Upper lobe of left lung (tissue), 6 donors: ENCODE measurements at places on chromosomes 6 and 20. TPM values are rescaled to one million over a fixed set of nuclear protein-coding genes. Genes with fewer than 3 reads are reported as not detected.

DNA sequence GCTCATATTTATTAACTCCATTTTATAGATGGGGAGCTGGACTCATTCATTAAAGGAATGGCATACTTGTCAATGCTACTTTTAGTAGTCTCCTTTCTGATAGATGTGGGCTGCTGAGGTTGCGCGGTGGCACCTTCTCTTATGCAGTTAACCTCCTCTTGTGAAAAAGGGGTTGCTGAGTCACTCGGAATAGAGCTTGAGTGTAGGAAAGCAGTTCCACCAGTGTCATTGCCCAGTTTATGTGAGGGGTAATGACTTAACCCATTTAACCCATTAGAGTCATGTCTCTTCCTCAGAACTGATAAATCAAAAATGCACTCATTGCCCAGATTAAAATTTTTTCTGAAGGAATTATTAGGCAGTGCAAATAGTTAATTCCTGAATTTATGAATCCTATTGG is 6.3 kb downstream of the MAPK14 start:
- peak; percentile 57 for DNase-seq
- H3K4me1 ChIP-seq = peaks cover 85% of the 10 kb centered on the region
- H3K27ac ChIP-seq = no peak overlapping the region
- no peaks in the 10 kb centered on the region for H3K27me3 ChIP-seq
- no peak overlapping the region for H3K4me3 ChIP-seq

DNA sequence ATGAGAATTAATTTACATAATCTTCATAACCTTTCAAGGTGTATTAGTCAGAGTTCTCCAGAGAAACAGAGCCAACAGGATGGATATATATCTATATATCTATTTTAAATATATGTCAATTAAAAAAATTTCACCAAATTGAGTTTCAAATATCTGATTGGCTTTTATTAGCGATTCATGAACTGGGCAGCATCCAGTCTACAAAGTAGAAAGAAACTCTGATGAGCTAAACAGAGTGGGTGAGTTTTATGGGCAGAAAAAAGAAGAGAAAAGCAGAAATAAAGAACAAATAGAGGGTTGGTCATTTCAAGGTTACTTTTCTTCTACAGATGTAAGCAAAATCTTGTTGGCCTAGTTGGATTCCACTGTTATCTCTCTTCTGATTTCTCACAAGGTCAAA is 29.0 kb upstream of the BTBD3 start:
- no peak overlapping the region for H3K27ac ChIP-seq
- no peak overlapping the region for H3K4me3 ChIP-seq
- no peaks in the 10 kb centered on the region for H3K36me3 ChIP-seq
- H3K4me1 ChIP-seq = peaks cover 15% of the 10 kb centered on the region
- no peak for DNase-seq
- no peaks in the 10 kb centered on the region for H3K27me3 ChIP-seq

- DNase-seq = no peak
- no peaks in the 10 kb centered on the region for H3K27me3 ChIP-seq
- H3K36me3 ChIP-seq = no peaks in the 10 kb centered on the region
- H3K4me1 ChIP-seq = no peaks in the 10 kb centered on the region
- no peak overlapping the region for H3K27ac ChIP-seq
These were observed 20.1 kb upstream of the ENPP5 start for GRCh38 chr6:46190889-46191288.

DNA sequence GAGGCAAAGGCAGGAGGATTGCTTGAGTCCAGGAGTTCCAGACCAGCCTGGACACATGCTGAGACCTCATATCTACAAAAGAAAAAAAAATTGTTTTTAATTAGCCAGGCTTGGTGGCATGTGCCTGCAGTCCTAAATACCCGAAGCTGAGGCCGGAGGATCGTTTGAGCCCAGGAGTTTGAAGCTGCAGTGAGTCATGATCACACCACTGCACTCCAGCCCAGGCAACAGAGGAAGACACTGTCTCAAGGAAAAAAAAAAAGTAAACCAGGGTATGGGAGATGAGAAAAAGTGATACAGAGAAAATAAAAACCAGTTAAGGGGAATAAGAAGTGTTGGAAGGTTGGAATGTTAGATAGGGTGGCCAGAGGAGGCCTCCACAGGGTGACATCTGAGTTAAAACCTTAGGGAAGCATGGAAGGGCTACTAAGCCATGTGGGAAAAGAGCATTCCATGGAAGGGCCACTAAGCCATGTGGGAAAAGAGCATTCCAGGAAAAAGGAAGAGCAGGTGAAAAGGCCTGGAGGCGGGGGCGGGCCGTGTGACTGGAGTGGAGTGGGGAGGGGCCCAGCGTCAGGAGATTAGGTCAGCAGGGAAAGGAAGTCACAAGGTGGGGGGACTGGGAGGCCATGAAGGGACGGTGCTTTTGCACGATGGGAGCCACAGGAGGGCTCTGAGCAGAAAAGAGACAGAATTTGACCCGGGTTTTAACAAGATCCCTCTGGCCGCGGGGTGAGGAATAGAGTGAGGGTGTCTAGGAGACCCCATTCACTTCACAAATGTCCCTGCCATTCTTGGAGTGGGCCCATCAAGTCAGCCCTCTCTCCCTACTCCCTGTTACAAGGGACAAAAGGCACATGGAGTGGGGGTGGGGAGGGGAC is 18.3 kb downstream of the CPNE5 start:
- H3K27me3 ChIP-seq = no peaks in the 10 kb centered on the region
- H3K4me1 ChIP-seq = no peaks in the 10 kb centered on the region
- no peak overlapping the region for H3K4me3 ChIP-seq
- peak; percentile 32 for DNase-seq
- no peak overlapping the region for H3K27ac ChIP-seq

DNA sequence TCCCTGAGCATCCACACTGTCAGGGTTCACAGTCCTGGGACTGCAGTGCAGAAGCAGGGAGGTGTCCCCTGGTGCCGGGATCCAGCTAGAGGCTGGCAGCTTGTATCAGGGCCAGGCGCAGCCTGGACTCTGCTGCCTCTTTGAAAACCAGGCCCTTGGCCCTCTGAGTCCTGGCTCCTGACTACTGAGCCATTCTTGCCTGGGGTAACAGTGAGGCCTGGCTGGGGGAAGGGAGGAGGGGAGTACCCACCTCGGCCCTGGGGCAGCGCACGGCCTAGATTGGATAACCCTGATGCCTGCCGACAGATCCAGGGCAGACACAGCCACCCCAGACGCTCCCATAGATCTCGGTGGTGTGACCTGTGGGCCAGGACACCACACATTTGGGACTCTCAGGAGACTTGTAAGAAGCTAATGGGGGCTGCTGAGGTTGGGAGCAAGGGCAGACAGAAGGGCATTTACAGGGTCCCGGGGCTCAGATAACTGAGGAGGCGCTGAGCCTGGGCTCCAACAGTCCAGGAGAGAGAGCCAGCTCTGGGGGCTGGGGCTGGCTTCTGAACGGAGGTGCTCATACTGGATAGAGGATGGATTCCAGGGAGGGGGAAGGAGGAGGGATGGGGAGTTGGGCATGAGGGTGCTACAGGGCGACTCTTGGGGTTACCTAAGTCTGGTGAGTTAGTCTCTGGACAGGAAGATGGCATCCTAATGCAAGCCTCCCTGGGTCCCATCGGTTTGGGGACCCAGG is 30.5 kb downstream of the SPDEF start:
- H3K4me1 ChIP-seq = peaks cover 13% of the 10 kb centered on the region
- no peaks in the 10 kb centered on the region for H3K27me3 ChIP-seq
- H3K4me3 ChIP-seq = no peak overlapping the region

DNA sequence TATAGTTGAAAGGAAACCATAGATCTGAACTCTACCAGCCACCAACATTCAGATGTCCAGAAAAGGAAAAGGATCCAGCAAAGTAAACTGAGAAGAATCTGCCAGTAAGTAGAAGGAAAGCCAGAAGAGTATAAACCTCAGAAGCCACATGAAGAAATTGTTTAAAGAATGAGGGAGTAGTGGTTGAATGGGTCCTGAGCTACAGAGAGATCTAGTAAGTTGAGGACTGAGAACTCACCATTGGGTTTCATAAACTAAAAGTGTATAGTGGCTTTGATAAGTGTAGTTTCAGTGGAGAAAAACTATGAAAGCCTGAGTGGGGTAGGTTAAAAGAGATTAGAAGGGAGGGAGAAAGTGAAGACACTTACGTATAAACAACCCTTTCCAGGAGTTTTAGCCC is 32.0 kb upstream of the SUMO4 start:
- no peak overlapping the region for H3K27ac ChIP-seq
- H3K4me1 ChIP-seq = peaks cover 10% of the 10 kb centered on the region
- H3K4me3 ChIP-seq = no peak overlapping the region
- H3K27me3 ChIP-seq = no peaks in the 10 kb centered on the region

Gene SAMD10
- total RNA-seq = 3.1 TPM

Gene ADGRF5
- 178 TPM for total RNA-seq

Gene PPP1R3G
- 0.64 TPM for total RNA-seq

Gene CD109
- 4.2 TPM for total RNA-seq
